ENCODE measurements at places on chromosomes 7 and 10.

GRCh38 chr10:98916526-98917125 lies 319.0 kb downstream of the HPSE2 start:
- DNase-seq: no peak

GRCh38 chr7:108382932-108383331 lies 73.3 kb downstream of the NRCAM start:
- no peak for DNase-seq

DNA sequence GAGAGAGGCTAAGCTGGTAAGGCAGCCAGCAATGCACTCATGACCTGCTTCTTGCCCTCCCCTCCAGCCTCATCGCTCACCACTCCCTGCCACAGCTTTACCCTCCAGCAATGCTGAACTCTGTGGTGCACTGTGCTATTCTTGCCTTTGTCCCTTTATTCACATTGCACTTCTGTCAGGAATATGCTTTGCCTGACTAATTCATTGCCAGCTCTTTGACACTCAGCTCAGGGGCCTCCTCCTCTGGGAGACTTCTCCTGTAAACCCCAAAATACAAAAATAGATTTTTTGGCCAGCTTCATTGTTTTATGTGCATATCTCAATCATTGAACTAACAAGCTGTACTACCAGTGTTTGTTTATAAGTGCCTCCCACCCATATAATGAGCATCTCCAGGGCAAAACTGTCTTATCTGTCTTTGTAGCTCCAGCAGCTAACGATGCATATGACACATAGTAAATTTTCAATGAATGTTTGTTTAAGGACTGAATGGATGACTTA lies 8.2 kb downstream of the CNNM1 start:
- no peak for DNase-seq

DNA sequence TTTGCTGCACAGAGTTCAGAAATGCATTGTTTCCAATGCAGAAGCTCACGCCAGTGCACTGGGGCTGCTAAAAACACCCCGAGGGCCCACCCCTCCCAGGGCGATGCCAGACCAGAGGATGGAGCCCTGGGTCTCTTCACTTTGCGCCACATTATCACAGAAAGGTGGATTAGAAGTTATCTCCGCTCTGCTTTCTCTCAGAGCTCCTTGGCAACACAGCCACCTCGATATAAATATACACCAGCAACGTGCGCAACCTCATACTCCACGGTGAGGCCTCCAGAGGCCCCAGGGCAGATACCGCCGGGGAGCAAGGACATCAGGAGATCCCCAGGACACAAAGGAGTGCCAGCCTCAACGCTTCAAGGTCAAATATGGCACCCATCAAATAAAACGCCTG lies 121.0 kb upstream of the TBX20 start:
- no peak for DNase-seq

GRCh38 chr7:132942701-132943100 lies 139.2 kb downstream of the CHCHD3 start:
- DNase-seq: peak; percentile 40

- no peak for DNase-seq
Measured at GRCh38 chr10:32956365-32957197, 1.4 kb downstream of the ITGB1 start.

GRCh38 chr10:86354761-86355540 lies 11.6 kb downstream of the GRID1 start:
- no peak for DNase-seq

GRCh38 chr10:120755771-120756170 lies 95.4 kb upstream of the WDR11 start:
- DNase-seq: no peak

DNA sequence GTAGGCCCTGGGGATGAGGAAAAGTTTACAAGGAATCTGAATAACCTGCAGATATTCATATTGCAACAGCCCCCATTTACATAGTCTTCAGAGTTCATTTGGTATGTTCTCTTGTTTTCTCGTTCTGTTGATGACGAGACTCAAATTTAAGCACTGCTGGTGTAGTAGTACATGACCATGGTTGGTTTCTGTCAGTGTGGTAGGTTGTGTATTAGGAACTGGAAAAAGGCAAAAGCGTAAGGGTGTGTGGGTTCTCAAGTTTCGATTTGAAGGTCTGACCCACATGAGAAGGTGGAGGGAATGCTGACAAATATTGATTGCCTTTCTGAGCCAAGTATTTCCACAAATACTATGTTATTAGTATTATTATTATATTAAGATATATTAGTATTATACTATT lies 151.7 kb downstream of the AUTS2 start:
- DNase-seq: no peak

- DNase-seq: no peak
Measured at GRCh38 chr7:113797420-113798010, 121.3 kb downstream of the PPP1R3A start.

GRCh38 chr7:43844257-43844656 lies 25.1 kb downstream of the MRPS24 start:
- DNase-seq: no peak

DNA sequence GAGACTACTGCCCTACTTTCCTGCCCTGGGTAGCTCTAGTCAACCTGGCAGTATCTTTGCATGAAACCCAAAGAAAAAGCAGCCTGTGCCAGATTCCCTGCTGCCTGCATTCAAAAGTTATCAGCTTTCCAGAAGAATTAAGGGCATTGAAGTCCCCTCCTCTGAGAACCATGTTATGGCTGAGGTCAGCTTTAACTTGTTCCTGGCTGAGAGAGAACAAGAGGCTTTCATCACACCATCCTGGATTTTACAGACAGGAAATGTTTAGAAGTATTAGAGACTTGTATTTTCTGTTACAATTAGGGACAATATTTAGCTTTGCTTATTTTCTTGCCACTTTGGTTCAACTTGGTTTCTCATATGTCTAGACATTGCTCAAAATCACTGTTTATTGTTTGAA lies 238.8 kb downstream of the ARL4A start:
- DNase-seq: no peak

DNA sequence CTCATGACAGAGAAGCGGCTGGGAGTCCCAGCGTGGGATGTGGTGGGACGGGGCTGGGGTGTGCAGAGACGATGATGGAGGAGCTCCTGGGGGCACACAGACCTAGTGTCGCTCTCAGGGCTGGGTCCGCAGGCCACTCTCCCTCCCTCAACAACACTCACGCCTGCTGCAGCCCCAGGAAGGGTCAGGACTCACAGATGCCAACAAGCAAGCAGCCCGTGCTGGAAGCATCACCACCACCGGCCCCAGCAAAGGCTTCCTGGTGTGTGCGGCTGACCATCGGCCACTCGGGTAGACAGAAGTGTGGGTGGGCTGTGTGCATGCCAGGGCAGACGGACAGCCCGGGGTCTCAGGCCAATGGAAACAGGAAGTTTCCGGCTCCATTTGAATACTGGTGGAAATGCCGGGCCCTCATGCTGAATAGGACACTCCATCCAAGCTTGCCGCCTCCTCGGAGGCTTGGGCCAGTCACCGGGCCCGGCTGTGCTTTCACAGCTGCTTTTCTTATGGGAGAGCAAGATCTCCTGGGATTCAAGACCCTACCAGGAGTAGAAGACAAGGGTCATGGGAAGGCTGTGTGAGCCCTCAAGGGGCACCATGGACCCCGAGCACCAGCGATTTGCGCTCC lies 178.1 kb downstream of the ELFN1 start:
- no peak for DNase-seq

GRCh38 chr7:2920956-2921652 lies 77.0 kb upstream of the GNA12 start:
- no peak for DNase-seq

GRCh38 chr10:88232029-88232895 lies 350.9 kb downstream of the RNLS start:
- no peak for DNase-seq

DNA sequence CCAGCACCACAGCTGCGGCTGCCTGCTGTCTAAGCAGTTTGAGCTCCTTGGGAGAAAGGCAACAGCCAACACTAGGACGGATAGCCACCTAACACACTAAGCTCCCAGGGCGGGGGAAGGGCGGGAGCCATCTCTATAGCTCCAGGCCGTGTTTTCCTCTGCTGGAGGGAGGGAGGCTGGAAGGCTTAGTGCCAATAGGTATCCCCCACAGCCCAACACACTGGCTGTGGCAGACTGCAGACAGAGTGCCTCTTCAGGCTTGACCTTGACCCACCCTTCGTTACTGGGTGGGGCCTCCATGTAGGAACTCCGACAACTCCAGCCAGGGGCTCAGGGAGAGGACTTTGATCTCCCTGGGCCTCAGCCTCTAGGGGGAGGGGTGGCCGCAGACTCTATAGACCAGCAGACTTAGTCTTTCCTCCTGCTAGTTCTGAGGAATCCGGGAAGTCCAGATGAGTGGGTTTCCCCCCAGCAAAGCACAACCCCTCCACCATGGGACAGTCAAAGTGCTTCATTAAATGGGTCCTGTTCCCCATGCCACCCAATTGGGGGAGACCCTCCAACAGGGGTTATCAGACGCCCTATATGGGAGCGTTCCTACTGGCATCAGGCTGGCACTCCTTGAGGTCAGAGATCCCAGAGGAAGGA lies 314.4 kb upstream of the MKI67 start:
- no peak for DNase-seq

- DNase-seq: no peak
Measured at GRCh38 chr7:46192271-46192670, 271.2 kb upstream of the IGFBP3 start.

DNA sequence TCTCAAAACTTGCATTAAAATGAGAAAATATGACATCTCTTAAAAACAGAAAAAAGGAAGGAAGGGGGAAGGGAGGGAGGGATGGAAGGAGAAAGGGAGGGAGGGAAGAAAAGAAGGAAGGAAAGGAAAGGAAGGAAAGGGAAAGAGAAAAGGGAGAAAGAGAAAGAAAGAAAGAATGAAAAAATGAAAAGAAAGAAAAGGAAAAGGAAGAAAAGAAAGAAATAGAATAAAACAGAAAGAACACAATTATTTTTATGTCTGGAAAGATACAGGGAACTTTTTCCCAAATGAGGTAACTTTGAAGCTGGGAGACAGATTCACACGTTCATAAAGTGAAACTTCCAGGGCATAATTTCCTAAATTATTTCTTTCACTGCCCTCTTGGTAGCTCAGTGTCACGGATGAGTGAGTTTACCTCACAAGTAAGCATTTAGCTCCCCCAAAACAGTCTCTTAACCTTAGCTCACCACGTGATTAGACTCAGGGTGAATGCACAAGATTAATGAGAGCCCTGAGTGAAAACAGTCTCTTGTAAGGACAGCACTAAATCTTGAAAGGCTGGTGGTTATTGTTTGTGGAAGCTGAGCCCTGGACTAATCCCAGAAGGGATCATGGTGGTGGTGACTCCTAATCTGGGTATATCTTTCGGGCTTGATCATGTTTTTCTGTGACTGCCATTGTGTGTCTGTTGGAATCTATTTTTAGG lies 74.1 kb upstream of the HDAC9 start:
- DNase-seq: no peak

DNA sequence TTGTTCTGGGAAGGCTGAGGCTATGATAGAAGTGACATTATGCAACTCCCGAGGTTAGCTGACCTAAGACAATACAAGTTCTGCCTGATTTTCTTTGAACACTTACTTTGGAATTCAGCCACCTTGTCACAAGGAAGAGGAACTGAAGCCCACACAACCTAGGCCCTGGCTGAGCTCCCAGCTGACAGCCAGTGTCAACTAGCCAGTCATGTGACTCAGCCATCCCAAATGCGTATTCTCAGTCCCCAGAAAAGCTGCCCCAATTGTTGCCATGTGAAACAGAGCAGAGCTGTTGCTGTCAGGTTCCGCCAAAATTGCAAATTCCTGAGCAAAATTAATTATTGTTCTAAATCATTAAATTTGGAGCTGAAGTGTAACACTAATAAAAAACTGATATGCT lies 1010.0 kb downstream of the XPNPEP1 start:
- DNase-seq: no peak

DNA sequence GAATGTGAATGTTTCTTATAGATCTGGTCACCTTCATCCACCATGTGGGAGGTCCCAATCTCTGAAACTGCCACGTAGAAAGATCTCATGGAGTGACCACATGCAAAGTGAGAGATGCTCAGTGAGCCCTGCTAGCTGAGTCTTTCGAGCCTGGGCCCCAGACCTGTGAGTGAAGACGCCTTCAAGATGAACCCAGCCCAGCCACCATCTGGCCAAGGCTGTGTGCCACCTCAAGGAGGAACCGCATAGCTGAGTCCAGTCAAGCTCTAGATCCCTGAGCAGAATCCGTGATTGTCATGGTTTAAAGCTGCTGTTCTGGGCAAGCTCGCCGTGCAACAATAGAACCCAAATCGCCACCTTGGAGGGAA lies 20.2 kb upstream of the PPIF start:
- no peak for DNase-seq

DNA sequence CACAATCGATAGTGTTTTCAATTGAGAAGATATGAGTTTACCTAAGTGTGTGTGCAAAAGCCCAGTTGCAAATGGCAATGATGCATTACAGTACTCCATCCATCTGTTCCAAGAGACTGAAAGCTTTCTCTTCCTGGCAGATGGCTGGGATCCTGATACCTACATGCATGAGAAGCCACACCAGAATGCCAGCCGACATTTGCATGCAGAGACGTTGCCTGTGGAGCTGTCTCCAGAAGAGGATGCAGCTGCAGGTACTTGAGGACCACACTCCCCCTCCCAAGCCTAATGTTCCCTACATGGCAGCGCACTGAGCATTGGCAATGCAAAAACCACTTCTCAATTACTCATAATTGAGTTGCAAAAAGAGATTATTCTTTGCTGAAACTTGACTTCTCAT lies 332.1 kb downstream of the WDR11 start:
- peak; percentile 93 for DNase-seq

DNA sequence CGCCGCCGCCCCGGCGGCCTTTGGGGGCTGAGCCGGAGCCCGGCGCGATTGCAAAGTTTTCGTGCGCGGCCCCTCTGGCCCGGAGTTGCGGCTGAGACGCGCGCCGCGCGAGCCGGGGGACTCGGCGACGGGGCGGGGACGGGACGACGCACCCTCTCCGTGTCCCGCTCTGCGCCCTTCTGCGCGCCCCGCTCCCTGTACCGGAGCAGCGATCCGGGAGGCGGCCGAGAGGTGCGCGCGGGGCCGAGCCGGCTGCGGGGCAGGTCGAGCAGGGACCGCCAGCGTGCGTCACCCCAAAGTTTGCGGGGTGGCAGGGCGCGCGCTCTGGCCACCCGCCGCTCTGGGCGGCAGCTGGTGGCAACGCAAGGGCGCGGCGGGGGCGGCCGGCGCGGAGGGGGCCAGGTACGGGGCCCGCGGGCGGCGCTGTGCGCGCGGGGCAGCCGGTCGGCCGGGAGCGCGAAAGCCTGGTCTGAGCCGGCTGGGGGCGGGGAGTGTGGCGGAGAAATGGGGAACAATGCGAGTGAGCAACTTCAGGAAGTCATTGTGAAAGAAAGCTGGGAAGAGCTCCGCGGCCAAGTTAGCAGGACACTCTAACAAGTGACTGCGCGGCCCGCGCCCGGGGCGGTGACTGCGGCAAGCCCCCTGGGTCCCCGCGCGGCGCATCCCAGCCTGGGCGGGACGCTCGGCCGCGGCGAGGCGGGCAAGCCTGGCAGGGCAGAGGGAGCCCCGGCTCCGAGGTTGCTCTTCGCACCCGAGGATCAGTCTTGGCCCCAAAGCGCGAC lies at the start of gene IKZF1:
Gene IKZF1, plus strand, starts transcription at position 588 of the 782 bp plus-strand sequence. CDS start 14,346 bp downstream, outside the sequence.
- no peak for DNase-seq

- no peak for DNase-seq
Measured at GRCh38 chr7:150727381-150727780, 9.8 kb upstream of the GIMAP5 start.

GRCh38 chr7:26157520-26158105 lies 5.6 kb downstream of the NFE2L3 start:
- DNase-seq: no peak

GRCh38 chr7:134605978-134606923 lies 40.4 kb upstream of the BPGM start:
- DNase-seq: peak; percentile 48

All from NCI-H446 (cell line).